ENCODE measurements at places on chromosomes 5 and 9.
A peak's percentile ranks its signal among the peaks of the same experiment; 100 is the strongest.

- DNase-seq = no peak
These were observed 181.1 kb downstream of the PTTG1 start for GRCh38 chr5:160602744-160603143.

- no peak for DNase-seq
These were observed 60.3 kb downstream of the TMC1 start for GRCh38 chr9:72581694-72582093.

DNA sequence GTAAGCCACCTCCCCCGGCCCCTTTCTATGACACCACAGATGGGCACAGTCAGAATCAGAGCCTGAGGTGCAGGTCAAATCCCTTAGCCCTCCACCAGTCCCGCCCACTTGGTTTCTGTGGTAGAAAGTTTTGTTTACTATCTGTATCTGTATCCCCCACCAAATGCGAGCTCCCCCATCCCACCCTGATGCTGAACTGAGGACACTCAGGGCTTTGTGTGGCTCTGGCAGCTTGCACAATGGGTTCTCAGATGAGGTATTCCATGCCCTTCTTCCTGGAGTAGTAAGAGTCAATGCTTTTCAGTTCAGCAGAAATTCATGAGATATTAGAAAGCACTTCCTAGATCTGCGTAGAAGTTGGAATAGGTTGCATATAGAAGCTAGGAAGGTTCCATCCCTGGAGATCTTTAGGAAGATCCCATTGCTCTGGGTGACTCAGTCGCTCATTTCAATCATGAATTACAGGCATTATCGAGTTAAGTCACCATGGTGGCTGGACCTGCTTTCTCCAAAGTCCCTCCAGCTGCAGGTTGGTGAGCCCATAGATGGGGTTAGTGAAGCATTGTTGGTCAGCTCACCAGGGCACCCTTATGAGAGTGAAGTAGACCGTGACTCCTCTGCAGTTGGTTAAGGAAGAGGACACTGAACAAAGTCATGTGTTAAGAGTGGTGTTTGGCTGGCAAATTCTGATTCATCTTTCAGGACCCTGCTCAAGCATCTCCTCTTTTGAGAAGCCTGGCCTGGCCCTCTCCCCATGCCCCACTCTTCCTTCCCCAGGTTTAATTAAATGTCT is 10.6 kb upstream of the KCNIP1 start:
- DNase-seq = no peak

DNA sequence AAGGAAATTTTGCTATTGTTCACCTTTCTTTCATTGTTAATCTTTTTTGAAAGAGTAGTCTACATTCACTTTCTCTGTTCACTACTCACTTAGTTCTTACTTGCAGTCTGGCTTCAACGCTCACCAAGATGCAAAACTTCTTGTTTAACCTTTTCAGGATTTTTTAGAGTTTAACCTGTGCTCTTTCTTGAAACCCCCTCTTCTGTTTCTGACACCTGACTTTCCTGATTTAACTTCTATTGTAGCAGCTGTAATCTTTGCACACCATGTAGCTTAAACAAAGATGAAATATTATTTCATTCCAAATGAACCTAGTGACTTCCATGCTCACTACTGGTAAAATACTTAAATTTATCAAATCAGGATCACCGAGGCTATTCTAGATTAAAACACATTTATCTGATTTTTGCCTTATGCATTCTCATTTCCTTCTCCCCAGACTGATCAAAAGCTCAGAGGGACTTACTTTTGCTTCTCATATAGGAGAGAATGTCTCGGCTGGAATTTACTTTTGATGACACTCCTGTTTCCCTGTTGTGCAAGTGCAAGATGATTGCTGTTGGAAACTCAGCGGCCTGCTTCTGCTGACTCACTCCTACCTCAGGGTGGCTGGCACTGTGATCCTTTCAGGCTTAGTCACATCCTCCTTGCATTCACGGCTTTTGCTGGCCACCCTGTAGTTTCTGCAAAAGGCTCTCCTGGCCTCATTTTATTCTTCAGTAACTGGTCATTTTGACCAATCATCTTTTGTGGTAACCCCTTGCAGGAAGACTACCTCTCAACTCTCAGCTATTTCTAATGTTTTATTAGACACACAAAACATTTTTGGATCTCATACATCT is 109.3 kb upstream of the IFNE start:
- peak; percentile 58 for DNase-seq

DNA sequence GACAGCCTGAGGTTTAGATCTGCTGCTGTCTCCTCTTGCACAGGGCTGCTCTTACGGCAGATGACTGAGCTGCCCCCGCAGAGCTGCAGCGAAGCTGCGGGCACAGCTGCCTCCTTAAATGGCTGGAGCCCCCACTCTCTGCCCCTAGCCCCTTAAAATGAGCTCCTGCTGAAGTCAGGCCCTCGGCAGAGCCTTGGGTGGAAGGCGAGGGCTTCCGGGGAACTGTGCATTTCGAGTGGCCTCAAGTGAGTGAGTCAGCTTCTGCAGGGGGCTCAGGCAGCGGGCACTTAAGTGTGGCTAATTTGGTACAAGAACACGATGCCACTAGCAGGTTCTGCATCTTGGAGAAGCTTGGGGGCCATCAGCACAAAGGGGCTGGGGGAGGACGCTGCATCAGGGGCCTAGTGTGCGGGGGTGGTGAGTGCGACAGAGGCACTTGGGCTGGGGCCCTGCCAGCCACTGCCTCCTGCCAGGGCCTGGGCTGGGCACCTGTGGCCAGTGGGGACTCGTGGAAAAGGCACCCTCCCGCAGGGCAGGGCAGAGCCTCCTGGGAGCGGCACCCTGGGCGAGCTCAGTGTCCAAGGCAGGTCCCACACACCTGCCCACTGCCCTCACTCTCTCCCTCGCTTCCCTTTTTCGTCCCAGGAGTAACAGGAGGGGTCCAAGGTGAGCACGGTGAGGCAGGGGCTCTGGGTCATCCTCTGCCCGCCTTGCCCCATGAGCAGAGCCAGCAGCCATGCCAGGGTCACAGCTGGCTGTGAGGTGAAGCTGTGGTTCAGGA is 28.8 kb upstream of the RNU6ATAC start:
- no peak for DNase-seq

DNA sequence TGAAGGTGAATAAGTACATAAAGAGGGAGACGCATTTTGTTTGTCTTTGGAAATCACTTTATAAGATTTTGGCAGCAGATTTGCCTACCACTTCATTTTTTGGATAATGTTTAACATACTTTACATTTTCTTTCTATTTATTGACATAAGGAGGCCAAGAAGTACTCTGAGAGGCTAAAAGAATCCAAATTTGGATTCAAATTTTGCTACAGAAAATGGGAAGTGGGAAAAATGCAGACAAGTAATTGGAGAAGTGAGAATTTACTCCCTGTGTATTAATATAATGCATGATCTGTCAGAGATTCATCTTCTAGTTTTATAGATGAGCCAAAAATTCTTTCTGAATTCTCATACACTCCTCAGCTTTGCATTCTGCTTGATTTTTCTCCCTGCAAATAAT is 411.2 kb upstream of the CTNND2 start:
- DNase-seq = no peak

DNA sequence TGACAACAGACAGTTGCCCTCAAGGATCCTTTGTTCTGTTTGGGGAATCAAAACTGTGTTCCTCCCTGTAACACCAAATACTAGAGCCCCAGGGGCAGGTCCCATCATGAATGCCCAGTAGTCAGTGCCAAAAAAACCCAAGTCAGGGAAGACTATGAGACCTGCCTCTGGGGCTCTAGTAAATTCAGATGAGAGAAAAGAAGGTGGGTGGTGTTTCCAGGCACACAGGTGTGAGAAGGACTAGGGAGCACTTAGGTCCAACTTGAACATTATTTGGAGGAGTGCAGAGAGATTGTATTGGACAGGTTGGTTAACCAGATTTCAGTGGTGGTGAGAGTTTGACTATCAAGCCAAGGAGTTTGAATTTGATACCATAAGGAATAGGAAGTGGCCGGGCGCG is 52.0 kb downstream of the SLC22A5 start:
- DNase-seq = no peak

GRCh38 chr9:69036309-69036708 is 757 bp downstream of the FXN start:
- no peak for DNase-seq

- DNase-seq = peak; percentile 50
These were observed 892 bp upstream of the TNC start for GRCh38 chr9:115118879-115119218.

DNA sequence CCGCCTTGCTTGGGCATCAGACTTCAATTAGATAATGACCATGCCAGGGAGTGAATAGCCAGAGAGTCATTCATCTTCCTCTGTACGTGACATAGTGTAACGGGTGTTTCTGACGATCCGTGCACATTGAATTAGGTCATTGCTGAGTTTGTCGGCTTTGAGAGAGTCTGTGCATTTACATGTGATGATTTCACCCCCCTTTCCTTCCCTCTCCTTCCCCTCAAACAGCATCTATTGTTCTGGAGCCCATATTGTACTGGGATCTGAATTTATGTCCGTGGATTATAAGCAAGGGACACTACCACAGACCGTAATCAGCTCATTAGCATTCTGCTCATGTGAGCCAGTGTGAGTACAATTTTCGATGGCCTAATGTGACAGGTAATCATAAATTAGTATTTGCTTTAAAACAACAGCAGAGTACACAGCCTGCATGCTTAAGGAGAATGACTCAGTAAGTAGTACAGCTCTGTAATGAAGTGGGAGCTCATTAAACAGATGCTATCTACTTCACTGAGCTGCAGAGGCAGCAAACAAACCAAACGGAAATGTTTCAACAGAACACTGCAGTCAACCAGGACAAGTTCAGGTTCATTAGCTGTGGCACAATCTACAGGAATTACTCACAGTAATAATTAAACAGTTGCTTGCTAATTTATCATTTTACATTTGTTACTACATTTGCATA is 302.1 kb downstream of the CSNK1G3 start:
- no peak for DNase-seq

DNA sequence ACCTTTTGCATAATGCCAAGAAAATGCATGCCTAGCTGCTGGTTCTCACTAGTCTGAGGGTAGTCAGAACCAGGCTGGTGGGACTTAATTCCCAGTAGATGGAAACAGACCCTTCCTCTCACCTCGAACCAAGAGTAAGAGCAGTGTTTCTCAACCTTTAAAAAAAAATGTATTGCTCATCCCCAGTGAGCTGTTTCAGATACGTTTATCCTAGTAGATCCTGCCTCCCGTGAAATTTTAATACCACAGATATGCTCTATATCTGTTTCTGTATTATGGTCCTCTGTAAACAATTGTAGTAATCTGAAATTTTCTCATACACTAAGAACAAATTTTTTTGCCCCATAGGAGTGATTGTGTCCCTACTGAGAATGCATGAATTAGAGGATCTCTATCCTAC is 86.2 kb downstream of the TEK start:
- no peak for DNase-seq

DNA sequence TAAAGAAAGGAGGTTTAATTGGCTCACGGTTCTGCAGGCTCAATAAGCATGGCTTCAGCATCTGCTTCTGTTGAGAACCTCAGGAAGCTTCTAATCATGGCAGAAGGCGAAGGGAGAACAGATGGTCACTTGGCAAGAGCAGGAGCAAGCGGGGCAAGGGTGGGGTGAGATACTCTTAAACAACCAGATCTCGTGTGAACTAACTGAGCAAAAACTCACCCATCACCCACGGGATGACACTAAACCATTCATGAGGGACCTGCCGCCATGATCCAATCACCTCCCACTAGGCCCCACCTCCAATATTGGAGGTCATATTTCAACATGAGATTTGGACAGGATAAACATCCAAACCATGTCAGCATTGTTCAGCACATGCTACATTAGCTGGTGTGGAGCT is 89.1 kb upstream of the HAND1 start:
- no peak for DNase-seq

DNA sequence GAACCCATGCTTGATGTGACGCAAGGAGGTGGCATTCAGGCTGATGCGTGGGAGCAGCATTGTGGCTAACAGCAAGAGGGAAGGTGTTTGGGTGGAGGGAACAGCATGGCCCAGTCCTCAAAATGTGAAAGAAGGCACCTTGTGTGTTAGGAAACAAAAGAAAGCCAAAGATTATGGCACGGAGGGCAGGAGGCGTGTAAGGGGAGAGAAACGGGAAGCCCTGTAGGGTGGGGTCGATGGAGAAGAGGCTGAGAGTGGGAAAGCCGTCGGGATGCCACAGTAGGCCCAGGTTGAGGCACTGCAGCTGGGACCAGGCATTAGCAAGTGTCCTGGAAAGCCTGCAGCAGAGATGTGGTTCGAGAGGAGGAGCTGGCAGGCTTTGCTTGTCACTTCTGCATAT is 241.1 kb downstream of the GADD45G start:
- no peak for DNase-seq

- no peak for DNase-seq
These were observed 17.7 kb downstream of the MARVELD2 start for GRCh38 chr5:69432412-69433206.

- no peak for DNase-seq
These were observed 262.5 kb downstream of the PSAT1 start for GRCh38 chr9:78559449-78559885.

- DNase-seq = no peak
These were observed 637.2 kb upstream of the DMAC1 start for GRCh38 chr9:8436786-8437185.

- no peak for DNase-seq
These were observed 56.9 kb downstream of the MACIR start for GRCh38 chr5:103315455-103315854.

DNA sequence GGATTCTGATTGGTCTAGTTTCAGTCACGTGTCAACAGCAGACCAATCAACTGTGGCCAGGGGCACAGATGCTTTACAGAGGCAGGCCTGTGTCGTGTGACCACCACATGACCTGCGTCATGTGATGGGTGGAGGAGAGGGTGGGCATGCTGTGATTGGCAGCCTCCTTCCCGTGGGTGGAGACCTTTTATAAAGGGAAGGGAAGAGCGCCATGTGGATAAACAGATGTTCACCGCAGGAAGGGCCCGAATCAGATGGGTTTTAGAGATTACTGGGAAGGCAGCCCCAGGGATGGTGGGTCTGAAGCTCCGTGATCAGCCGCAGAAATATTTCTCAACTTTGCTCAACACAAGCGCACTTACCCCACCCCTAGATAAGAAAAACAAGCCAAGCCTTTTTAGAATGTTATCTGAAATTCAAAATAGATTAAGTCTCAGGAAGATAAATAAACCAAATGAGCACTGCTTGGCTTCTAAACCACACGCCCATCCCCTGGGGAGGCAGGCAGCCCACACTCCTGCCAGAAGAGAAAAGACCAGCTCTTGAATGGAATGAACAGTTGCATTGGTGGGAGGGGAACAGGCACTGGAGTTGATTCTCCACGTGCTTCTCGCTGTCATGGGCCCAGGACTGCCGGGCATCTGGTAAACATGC is 43.6 kb downstream of the ROPN1L start:
- peak; percentile 67 for DNase-seq

DNA sequence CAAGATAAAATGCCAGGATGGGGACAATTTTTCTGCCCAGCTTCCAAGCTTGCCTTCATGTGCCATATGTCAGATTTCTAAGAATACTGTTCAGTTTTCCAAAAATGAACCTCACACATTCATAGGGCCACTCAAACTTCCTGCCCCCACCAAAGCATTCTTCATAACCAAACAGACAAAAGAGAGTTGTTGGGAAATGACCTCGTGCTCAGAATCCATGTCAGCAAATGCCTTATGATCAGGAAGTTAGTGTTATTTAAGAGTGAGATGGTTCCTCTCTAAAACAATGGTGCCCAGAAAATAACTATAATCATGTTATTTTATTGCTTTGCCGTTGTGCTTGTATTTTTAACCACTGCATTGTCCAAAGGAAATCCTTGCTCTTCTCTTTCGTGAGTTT is 208.2 kb downstream of the ZNF608 start:
- DNase-seq = no peak

All from iPS-NIHi11 (cell line).